ENCODE measurements at places on chromosomes 4 and X.

- no peak for DNase-seq
Observed at GRCh38 chrX:15511563-15511962, 11.0 kb downstream of the BMX start.

- DNase-seq: no peak
Observed at GRCh38 chrX:48695534-48695896, 1.0 kb upstream of the SUV39H1 start.

DNA sequence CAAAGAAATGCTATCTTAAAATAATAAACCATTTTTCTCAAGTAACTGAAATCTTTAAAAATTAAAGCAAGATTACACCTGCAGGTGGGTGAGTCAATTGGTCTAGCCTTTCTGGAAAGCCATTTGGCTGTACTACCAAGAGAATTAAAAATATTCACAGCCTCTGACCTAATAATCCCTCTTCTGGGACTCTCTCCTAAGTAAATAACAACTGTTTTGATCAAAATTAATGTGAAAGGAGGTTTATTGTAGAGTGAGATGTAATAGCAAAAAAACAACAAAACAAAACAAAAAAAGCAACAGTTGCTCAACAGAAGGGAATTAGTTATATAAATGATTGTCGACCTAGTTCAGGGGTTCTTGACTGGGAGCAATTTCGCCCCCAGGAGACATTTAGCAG is 89.0 kb downstream of the GEMIN8 start:
- DNase-seq: no peak

DNA sequence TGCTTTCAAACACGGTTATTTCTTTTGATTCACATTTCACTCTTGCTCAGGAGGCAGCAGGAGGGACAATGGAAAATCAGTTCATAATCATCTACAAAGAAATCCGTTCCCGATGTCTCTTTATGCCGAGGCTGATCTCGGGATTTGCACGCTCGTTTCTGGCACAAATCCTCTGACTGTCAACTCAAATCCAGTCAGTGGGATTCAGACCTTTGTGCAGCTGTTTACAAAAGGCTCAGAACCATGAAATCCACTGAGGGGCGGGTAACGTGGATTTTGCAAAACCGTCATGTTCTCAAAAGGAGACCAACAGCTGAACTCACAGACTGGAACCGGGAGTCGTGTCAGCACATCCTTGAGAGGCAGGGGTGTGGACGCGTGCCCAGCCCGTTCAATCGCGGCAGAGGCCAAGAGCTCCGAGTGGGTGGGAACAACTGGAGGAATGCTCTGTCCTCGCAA is 46.4 kb downstream of the ACOX3 start:
- DNase-seq: no peak

- DNase-seq: no peak
Observed at GRCh38 chrX:10399043-10399741, 221.2 kb downstream of the MID1 start.

DNA sequence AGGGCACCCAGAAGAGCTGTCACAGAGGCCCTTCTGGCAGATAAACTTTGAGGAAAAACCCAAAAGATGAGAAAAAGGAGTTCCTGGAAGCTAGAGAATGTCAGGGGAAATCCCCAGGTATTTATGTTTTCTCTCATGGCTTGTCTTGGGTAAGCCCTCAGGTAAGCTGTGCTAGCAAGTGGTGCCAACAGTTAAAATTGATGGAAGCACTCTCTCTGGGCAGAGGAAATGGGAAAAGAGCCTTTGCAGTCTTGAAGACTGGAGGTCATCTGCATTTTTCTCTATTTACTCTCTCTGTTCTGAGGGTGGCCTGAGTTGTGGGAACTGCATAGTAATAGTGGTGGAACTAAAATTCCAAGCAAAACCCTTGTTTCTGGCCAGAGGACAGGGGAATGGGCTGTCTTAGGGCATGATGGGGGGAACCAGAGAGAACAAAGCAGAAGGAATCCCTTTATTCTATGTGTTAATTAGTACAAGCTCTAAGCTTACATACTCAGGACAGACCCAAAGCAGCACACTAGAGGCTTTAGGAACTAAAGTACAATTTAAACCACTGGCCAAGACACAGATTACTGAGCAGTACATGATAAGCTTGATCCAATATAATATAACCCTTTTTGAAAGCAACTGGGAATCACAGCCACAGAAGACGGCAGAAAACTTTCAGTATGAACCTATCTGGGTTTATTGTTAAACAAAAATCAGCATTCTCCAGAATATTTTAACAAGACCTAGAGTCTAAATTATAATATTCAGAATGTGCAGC is 53.3 kb upstream of the SLC10A4 start:
- no peak for DNase-seq

GRCh38 chrX:26783512-26784225 is 567.7 kb downstream of the MAGEB5 start:
- peak; percentile 50 for DNase-seq

- DNase-seq: no peak
Observed at GRCh38 chr4:68732653-68733466, 62.4 kb upstream of the UGT2B15 start.

- DNase-seq: no peak
Observed at GRCh38 chrX:661154-661553, 30.6 kb downstream of the SHOX start.

- no peak for DNase-seq
Observed at GRCh38 chrX:19649226-19649995, 134.1 kb upstream of the MAP3K15 start.

DNA sequence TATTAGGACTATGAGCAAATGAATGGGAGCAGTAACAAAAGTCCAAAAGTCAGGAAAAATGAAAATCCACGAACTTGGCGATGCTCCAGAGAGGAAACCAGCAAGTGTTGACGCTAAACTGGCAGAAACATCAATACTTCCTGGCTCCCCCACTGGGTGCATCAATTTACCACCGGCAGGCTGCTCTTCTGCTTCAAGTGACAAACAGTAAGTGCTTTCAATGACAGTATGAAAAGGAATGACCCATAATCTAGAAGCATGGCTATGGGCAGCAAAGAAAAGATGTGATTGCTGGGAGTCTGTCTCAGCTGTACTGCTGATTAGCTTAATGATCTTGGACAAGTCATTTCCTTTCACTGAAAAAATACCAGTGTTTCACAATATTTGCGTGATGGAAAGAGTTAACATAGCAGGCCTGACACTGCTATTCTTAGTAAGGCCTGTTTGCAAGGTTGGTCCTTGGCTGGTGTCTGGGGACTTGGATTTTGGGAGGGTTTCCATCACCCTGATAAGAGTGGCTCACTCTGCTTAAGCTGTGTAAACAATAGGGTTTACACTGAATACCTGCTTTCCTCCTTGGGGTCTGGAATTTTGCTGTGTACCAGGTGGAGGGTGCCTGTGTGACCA is 8.7 kb downstream of the ATP11C start:
- no peak for DNase-seq

GRCh38 chr4:14054391-14054790 is 426.9 kb upstream of the BOD1L1 start:
- no peak for DNase-seq

GRCh38 chr4:103757631-103758030 is 37.8 kb upstream of the TACR3 start:
- no peak for DNase-seq

- no peak for DNase-seq
Observed at GRCh38 chrX:16633754-16634153, 16.2 kb upstream of the S100G start.

DNA sequence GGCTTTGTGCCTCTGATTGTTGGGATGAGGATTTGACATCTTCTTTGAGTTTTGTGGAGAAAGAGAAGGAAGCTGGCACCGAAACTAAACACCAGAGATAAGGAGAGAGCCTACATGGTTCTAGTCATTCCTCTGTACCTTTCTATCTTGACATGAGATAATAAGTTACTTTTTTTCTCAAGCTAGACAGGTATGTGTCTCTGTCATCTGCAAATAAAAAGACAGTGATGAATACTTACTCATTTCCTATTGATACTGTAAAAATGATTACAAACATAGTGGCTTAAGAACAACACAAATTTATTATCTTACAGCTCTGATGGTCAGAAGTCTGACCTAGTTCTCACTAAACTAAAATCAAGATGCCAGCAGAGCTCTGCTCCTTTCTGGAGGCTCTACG is 1391.2 kb downstream of the STIM2 start:
- no peak for DNase-seq

DNA sequence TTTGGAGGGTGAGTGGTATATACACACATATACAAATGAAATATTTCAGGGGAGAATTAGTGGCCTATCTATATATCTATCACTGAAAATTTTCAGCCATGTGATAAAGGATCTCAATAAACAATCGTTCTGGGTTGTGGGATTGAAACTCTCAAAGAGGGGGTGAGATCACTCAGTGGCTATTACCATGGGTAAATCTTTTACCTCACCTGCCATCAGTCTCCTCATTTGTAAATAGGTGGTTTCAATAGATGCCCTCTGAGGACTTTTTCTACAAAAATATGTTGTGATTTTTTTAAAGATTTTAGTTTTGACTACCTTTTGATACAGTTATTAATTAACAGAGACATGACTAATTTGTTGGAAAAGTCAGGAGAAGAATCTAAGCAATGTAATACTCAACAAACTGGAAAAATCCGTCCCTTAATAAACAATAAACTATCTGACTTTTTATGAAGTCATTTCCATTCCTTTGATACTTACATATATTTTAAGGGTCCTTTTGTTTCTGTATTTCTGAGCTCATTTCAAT is 192.8 kb downstream of the MAD2L1 start:
- DNase-seq: no peak

GRCh38 chr4:71151054-71151453 is 157.6 kb downstream of the DCK start:
- no peak for DNase-seq

GRCh38 chr4:165758086-165758485 is 115.0 kb upstream of the TLL1 start:
- no peak for DNase-seq

Data from iPS DF 19.7 (cell line).